ENCODE measurements at places on chromosomes 3 and 15.

DNA sequence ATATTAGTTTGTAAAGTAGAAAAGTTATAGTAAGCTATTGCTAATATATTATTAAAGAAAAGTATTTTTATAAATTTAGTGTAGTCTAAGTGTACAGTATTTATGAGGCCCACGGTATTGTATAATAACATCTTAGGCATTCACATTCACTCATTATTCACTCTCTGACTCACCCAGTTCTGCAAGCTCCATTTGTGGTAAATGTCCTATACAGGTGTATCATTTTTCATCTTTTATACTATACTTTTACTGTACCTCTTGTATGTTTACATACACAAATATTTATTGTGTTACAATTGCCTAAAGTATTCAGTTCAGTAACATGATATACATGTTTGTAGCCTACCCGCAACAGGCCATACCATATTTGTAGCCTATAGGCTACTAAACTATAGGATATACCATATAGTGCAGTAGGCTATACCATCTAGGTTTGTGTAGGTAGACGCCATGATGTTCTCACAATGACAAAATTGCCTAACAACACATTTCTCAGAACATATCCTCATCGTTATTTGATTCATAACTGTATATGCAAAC, 246.8 kb upstream of the ALCAM start:
- no peak for DNase-seq

DNA sequence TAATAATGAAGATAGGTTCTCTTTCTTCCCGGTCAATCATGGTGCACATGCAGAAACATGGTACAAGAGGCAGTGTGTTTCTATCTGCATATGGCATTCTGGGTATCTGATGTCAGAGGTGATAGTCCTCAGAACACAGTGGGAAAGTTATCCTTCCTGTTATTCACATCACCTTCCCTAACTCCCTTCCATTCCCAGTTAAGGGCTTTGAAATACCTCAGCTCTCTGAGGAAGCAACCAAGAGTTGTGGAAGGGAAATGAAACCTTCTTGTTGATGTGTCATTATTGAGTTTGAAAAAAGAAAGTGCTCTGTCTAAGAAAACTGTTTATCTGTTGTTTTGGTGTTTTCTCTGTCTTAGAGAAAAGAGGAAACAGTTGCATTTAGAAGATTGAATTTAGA, 21.9 kb upstream of the P2RY13 start:
- no peak for DNase-seq

- no peak for DNase-seq
Observed at GRCh38 chr3:109131276-109131675, 5.2 kb upstream of the C3orf85 start.

DNA sequence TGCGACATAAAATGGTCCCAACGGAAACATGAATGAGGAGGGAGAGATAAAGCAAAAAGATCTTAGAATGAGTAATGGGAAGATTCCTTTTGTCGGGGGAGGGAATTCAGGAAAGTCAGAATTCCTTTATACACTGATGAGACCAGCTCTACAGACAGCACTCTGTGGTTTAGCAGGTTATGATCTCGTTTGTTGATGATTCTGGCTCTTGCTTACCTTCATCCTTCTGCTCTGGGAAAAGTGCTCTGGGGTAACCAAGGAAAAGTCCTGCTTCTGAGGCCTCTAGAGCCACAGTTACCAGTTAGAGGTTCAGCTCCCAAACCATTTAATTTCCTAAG, 150.7 kb upstream of the NR2E3 start:
- no peak for DNase-seq

DNA sequence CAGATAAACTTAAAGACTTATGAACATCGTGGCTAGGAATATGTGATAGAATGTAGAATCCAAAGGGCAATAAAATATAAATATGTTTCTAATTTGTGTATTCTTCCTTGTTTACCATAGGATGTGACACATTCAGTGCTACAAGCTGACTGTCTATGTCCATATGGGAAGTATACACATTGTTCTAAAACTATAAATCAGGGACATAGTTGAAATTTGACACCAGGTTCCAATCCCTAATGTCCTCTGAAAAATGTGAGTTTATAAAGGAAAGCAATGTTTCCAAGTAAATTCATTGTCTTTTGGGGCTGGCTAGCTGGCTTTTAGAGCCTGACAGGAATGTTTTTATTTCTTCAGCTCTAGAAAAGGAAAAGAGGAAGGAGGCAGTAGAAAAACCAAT, 273.6 kb downstream of the CNTN4 start:
- DNase-seq = no peak

GRCh38 chr3:179330438-179330837, 7.6 kb downstream of the ZNF639 start:
- no peak for DNase-seq

- no peak for DNase-seq
Observed at GRCh38 chr3:48694610-48695392, 9.1 kb upstream of the NCKIPSD start.

DNA sequence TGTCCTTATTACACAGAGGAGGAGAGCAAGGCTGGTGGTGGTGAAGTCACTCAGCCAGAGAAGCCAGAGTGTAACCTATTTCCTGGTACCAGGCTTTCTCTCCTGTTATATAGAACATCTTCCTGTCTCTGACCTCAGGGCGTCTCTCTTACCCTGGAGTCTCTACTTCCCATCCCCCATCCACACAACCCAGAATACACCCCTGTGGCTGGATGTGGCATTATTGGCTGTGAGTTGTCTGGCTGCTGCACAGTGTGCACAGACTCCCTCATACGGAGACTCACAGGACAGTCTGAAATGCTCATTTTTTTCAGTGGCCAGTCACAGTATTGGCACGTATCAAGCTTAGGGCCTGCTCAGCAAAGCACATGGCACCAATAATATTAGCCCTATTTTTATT, 8.6 kb downstream of the PODXL2 start:
- DNase-seq = peak; percentile 13

GRCh38 chr3:187336322-187336721, 31.9 kb upstream of the RTP4 start:
- DNase-seq = no peak

DNA sequence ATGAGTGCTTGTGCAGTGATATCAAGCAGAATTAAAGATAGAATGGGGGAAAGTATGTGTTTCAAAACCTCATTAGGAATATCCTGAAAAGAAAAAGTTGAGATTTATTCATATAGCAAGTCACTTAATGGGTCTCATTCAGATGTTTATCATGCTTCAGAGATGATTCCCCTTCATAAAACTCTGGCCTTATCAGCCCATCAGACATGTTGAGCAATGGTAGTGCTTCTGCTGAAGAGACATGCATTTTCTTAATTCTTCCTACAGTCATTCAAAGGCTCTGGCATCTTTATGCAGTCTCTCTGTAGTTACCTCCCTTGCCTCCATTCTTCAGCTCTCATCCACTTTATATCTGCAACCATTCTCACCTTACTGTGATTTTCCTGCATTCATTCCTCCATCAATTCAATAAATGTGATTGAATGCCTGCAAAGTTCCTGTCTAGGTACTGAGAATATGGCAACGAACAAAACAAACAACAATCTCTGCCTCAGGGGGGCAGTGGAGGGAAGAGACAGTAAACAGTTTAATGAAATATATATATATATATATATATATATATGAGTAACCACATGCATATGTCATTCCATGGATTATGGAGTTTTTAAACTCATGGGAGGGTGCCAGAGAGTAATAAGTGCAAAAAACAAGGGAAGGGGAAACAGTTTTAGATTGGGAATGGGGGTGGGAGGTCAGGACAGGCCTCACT, 138.5 kb downstream of the NECTIN3 start:
- no peak for DNase-seq

- no peak for DNase-seq
Observed at GRCh38 chr15:67180514-67181191, 73.8 kb downstream of the AAGAB start.

DNA sequence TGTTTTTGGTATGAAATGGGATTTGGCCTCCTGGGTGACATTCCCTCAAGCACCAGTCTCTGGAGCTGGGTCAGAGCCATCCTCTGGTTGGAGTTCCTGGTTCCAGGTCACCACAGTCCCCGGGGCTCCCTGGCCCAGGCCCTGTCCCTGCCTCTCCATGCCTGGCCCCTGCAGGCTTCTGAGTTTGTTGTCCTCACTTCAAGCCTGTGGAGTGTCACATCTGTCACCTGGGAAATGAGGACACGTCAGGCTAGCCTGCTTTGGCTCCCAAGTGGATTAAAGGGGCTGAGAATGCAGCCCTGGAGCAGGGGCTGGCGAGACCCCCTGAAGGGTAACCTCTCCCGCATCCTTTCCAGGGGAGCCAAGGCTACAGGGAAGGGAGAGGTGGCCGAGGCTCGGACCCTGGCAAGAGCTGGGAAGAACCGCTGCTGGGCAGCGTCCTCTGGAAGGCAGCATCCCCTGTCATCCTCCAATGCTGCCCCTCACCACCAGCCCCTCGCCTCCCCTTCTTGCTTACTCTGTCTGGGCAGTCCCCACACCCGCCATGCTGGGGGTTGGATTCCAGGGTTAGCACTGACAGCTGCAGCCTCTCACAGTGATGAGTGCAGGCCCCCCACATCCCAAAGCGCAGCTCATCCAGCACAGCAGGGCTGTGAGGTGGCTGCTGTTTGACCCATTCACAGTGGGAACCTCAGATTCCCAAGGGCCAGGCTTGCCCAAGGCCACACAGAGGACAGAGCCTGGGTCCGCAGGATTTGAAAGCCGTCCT, 75.5 kb upstream of the IQSEC1 start:
- no peak for DNase-seq

DNA sequence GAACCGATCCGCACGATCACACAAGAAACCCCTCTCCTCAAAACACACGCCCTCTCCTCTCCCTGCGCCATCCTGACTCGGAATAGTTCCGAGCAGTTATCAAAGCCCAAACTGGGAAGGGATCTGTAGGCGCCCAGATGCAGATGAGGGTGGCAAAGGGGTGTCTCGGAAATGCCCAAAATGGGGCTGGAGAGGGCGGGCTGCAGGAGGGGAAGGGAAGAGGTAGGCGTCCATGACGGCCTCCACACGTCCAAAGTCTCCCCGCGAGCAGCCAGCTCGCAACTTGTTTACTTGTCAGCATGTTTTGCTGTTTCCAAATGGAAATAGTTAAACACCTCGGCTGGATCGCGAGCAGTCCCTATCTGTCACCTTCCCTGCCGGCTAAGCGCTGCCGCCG, 1.5 kb downstream of the NTRK3 start:
- DNase-seq = no peak

DNA sequence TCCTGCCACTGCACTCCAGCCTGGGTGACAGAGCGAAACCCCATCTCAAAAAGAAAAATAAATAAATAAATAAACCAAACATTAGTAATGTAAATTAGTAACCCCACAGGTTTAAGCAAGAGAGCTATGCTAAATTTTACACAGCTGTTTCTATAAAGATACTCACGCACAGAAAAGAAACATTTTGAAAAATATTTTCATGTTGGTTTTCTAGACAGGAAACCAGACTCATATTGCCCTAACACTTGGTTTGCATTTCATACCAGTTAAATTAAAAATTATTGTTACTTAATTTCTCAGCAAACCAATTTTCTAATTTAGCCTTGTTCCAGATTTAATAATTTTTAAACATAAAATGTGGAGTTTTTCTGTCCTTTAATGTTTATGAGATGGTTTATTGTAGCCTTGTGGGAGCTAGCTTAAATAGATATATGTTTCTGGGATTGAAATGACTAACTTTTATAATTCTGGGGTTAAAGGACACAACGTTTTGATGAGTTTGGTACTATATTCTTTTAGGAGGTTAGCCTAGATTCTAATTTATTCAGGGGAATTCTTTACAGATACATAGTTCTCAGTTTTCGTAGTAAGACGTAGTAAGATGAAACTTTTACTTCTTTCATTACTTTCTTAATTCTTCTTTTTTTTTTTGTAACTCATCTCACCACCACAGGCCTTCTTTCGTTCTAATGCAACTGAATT, 42.6 kb upstream of the SLC4A7 start:
- DNase-seq = no peak

All from CD4-positive, alpha-beta T cell treated with Interferon gamma for 1 hour (primary cell).